ENCODE measurements at places on chromosomes 5 and 9. TPM values are rescaled to one million over a fixed set of nuclear protein-coding genes. Genes with fewer than 3 reads are reported as not detected.
A peak's percentile ranks its signal among the peaks of the same experiment; 100 is the strongest.

GRCh38 chr9:114428466-114428865, 40.7 kb upstream of the AKNA start:
- no peak overlapping the region for H3K27ac ChIP-seq
- no peaks in the 10 kb centered on the region for H3K4me1 ChIP-seq
- H3K4me3 ChIP-seq = no peak overlapping the region
- DNase-seq = no peak
- no peaks in the 10 kb centered on the region for H3K27me3 ChIP-seq

GRCh38 chr9:33320568-33321261, 30.4 kb downstream of the NFX1 start:
- no peak overlapping the region for H3K4me3 ChIP-seq
- DNase-seq = no peak
- H3K4me1 ChIP-seq = no peaks in the 10 kb centered on the region
- H3K27ac ChIP-seq = peak overlapping the region; percentile 30

- no peaks in the 10 kb centered on the region for H3K36me3 ChIP-seq
- no peak overlapping the region for H3K4me3 ChIP-seq
- DNase-seq = no peak
- no peaks in the 10 kb centered on the region for H3K4me1 ChIP-seq
These were observed 16.1 kb upstream of the MARCHF3 start for GRCh38 chr5:127046343-127047072.

GRCh38 chr5:106759581-106759980, 911.2 kb downstream of the EFNA5 start:
- no peak for DNase-seq
- H3K4me1 ChIP-seq = no peaks in the 10 kb centered on the region
- no peaks in the 10 kb centered on the region for H3K27me3 ChIP-seq
- H3K4me3 ChIP-seq = no peak overlapping the region
- no peaks in the 10 kb centered on the region for H3K36me3 ChIP-seq

DNA sequence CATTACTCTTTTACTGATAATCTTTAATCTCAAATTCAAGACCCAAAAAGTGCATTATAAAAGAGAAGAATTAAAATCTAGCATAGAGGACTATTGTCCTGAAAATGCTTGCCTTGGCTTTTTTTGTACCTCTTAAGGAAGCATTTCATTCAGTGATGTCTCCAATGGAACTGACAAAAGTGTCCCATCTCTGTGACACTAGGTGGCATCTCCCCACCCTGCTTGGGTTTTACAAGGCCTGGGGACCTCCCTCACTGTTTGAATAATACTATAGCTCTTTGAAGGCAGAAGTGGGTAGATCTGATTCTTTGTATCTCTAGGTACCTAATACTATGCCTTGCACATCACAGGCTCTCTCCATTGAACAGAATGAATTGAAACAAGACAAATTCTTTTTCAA, 180.6 kb downstream of the EPB41L4A start:
- DNase-seq = no peak
- peaks cover 4% of the 10 kb centered on the region for H3K36me3 ChIP-seq
- no peaks in the 10 kb centered on the region for H3K4me1 ChIP-seq
- H3K27ac ChIP-seq = no peak overlapping the region
- H3K27me3 ChIP-seq = no peaks in the 10 kb centered on the region
- no peak overlapping the region for H3K4me3 ChIP-seq

- H3K27ac ChIP-seq = no peak overlapping the region
- no peaks in the 10 kb centered on the region for H3K27me3 ChIP-seq
- no peak for DNase-seq
- H3K4me1 ChIP-seq = no peaks in the 10 kb centered on the region
These were observed 395.4 kb downstream of the DTWD2 start for GRCh38 chr5:118593003-118593328.

- H3K4me1 ChIP-seq = peaks cover 8% of the 10 kb centered on the region
- DNase-seq = no peak
- no peaks in the 10 kb centered on the region for H3K36me3 ChIP-seq
- no peaks in the 10 kb centered on the region for H3K27me3 ChIP-seq
These were observed 168.2 kb downstream of the DAB2IP start for GRCh38 chr9:121819428-121820231.

DNA sequence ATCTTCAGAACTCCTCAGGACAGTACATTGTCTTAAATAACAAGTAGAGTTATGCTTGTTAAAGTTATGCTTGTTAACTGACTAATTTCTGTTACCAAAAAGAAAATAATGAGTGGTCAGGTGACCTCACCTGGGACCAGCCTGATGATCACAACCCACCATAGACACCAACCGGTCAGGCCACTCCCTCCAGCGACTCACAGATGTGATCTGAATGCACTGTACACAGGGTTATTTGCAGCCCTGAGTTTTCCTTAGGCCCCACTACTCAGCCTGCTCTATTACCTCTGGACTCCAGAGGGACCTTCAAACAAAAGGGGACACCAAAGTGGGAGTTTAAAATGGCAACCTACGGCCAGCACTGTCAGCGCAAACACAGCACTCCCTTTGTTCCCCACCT, 55.3 kb downstream of the ARSB start:
- no peak overlapping the region for H3K27ac ChIP-seq
- H3K36me3 ChIP-seq = no peaks in the 10 kb centered on the region
- no peaks in the 10 kb centered on the region for H3K4me1 ChIP-seq

DNA sequence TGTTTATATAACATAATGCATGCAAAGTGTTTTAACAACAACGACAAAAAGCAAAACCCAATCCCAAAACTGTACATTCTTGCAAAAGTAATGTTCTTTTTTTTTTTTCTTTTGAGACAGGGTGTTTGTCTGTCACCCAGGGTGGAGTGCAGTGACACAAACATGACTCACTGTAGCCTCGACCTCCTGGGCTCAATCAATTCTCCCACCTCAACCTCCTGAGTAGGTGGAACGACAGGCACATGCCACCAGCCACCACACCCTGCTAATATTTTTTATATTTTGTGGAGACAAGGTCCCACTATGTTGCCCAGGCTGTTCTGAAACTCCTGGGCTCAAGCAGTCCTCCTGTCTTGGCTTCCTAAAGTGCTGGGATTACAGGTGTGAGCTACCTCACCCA, 13.6 kb upstream of the HAVCR1 start:
- no peaks in the 10 kb centered on the region for H3K36me3 ChIP-seq
- no peaks in the 10 kb centered on the region for H3K27me3 ChIP-seq
- H3K27ac ChIP-seq = no peak overlapping the region
- no peaks in the 10 kb centered on the region for H3K4me1 ChIP-seq
- no peak for DNase-seq

- peak; percentile 21 for DNase-seq
- no peaks in the 10 kb centered on the region for H3K27me3 ChIP-seq
- H3K4me3 ChIP-seq = no peak overlapping the region
- H3K4me1 ChIP-seq = peaks cover 49% of the 10 kb centered on the region
- H3K36me3 ChIP-seq = peaks cover 66% of the 10 kb centered on the region
- H3K27ac ChIP-seq = peak overlapping the region; percentile 70
These were observed 37.0 kb downstream of the B4GALT1 start for GRCh38 chr9:33129886-33130881.

TMC1 gene
- total RNA-seq = 0.67 TPM

PCDHB9 gene
- total RNA-seq = 1.2 TPM

PCDHA9 gene
- 0.17 TPM for total RNA-seq

DELE1 gene
- 59.4 TPM for total RNA-seq

FBP2 gene
- total RNA-seq = 0.49 TPM

Data from upper lobe of left lung (tissue), 6 donors.